Upper lobe of right lung (tissue), 1 donor: ENCODE measurements at places on chromosomes 5 and 9. TPM values are rescaled to one million over a fixed set of nuclear protein-coding genes. Genes with fewer than 3 reads are reported as not detected.

- no peaks in the 10 kb centered on the region for H3K36me3 ChIP-seq
- H3K4me3 ChIP-seq, result no peak overlapping the region
- no peak overlapping the region for H3K27ac ChIP-seq
- DNase-seq, result no peak
- no peaks in the 10 kb centered on the region for H3K4me1 ChIP-seq
These were observed 9.2 kb upstream of the FUBP3 start for GRCh38 chr9:130570208-130570607.

DNA sequence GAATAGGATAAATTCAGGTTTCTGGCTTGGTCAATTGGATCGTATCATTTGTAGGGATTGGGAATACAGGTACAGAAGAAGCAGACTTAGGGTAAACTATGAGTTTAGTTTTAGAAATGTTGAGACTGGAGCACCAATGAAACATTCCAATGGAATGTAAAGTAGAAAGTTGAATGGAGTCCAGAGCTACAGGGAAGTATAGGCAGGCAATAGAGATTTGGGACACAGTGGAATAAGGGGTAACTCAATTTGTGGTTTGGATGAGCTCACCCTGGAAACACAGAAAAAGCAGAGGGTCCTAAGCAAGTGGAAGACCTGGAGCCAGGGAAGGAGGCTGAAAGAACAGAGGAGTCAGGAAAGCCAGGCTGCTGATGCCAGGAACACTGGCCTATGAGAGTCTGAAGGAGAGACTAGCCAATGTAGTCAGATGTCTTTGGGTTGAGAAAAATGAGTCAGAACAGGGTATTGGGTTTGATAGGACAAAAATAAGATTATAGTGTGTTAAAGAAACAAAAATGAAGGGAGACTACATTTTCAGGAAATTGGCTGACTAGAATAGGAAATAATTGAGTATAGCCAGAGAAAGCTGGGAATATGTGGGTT lies 72.8 kb downstream of the STARD4 start:
- H3K4me3 ChIP-seq, result no peak overlapping the region
- no peaks in the 10 kb centered on the region for H3K27me3 ChIP-seq
- no peaks in the 10 kb centered on the region for H3K36me3 ChIP-seq
- no peaks in the 10 kb centered on the region for H3K4me1 ChIP-seq
- no peak for DNase-seq
- H3K27ac ChIP-seq, result no peak overlapping the region

GRCh38 chr5:154690488-154690887 lies 64.7 kb upstream of the LARP1 start:
- H3K27me3 ChIP-seq, result no peaks in the 10 kb centered on the region
- peaks cover 15% of the 10 kb centered on the region for H3K4me1 ChIP-seq
- no peak overlapping the region for H3K4me3 ChIP-seq
- H3K27ac ChIP-seq, result no peak overlapping the region
- no peak for DNase-seq
- H3K36me3 ChIP-seq, result no peaks in the 10 kb centered on the region

The IL3 gene
- not detected for total RNA-seq

The MEIKIN gene
- not detected for total RNA-seq

GRCh38 chr9:78288214-78288892 lies 8.6 kb upstream of the PSAT1 start:
- no peak overlapping the region for H3K4me3 ChIP-seq
- no peaks in the 10 kb centered on the region for H3K36me3 ChIP-seq
- no peaks in the 10 kb centered on the region for H3K4me1 ChIP-seq
- DNase-seq, result no peak
- no peak overlapping the region for H3K27ac ChIP-seq

DNA sequence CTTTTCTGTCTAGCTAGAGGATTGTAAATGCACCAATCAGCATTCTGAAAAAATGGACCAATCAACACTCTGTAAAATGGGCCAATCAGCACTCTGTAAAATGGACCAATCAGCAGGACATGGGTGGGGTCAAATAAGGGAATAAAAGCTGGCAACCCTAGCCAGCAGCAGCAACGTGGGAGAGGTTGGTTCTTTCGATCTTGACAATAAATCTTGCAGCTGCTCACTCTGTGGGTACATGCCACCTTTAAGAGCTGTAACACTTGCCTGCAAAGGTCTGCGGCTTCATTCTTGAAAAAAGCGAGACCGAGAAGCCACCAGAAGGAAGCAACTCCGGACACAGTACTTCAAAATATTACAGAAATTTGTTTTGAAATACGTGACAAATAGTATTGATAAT lies 424.6 kb upstream of the CDH9 start:
- H3K4me1 ChIP-seq, result no peaks in the 10 kb centered on the region
- no peak overlapping the region for H3K27ac ChIP-seq

GRCh38 chr5:181109489-181110013 lies 21.4 kb downstream of the OR2V1 start:
- peaks cover 66% of the 10 kb centered on the region for H3K27me3 ChIP-seq
- H3K27ac ChIP-seq, result no peak overlapping the region
- no peaks in the 10 kb centered on the region for H3K36me3 ChIP-seq
- DNase-seq, result peak; percentile 46
- H3K4me1 ChIP-seq, result no peaks in the 10 kb centered on the region

The FBP2 gene
- not detected for total RNA-seq

The PRR16 gene
- total RNA-seq, result 3.1 TPM

- no peak overlapping the region for H3K27ac ChIP-seq
- H3K4me3 ChIP-seq, result no peak overlapping the region
- no peaks in the 10 kb centered on the region for H3K27me3 ChIP-seq
- no peak for DNase-seq
These were observed 130.1 kb downstream of the GAPVD1 start for GRCh38 chr9:125391704-125392103.

DNA sequence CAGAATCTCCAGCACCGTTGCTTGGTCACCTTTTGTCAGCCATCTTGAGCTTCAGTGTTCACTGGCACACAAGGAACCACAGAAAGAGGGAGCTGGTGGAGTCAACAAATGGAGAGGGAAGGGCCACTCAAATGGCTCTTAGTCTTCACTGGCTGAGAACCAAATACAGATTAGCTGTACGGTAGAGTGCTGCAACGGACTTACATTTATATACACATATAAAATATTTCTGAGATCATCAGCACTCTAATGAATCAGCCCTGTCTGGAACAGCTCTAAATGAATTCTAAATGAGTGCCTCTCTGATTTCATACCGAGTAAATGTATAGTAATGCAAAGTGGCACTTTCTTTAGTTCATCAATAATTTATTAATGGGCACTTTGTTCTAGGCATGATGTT lies 24.8 kb downstream of the KCTD16 start:
- H3K27ac ChIP-seq, result no peak overlapping the region
- no peak for DNase-seq
- no peaks in the 10 kb centered on the region for H3K36me3 ChIP-seq
- H3K4me3 ChIP-seq, result no peak overlapping the region

The KIF27 gene
- total RNA-seq, result 7.8 TPM

The BAAT gene
- 1.0 TPM for total RNA-seq

The PCDHB2 gene
- 3.8 TPM for total RNA-seq

GRCh38 chr5:14351845-14352712 lies 208.9 kb downstream of the TRIO start:
- peak; percentile 73 for DNase-seq
- H3K4me3 ChIP-seq, result no peak overlapping the region
- H3K27ac ChIP-seq, result no peak overlapping the region
- H3K4me1 ChIP-seq, result peaks cover 3% of the 10 kb centered on the region
- H3K27me3 ChIP-seq, result no peaks in the 10 kb centered on the region

The CKMT2 gene
- total RNA-seq, result 3.0 TPM

DNA sequence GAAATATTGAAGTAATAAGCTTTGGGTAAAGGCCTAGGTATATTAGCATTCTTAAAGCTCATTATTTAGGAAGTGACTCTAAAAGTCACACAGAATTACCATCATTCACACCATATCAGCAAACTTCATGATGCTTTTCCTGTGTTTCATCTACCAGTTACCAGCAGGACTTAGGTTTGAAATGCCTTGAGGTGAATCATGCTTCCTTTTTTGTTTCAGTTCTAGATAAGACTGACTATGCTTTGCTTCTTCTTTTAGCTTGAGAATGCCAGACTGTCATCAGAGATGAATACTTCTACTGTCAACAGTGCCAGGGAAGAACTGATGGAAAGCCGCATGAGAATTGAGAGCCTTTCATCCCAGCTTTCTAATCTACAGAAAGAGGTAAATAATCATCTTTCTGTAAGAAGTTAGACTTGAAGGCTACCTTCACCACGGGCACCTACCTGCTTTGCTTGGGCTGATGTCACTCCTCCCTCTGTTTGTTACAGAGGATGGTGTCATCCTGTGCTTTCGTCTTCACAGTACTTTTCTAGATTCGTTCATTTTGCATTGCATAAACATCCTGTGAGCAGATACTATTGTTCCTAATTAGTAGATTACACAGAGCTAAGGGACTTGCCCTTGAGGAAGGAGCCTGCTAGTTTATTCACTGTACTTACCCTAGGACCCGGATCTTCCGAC lies 34.7 kb downstream of the LMNB1 start:
- DNase-seq, result no peak
- H3K27me3 ChIP-seq, result no peaks in the 10 kb centered on the region
- no peaks in the 10 kb centered on the region for H3K36me3 ChIP-seq
- no peak overlapping the region for H3K4me3 ChIP-seq
- no peaks in the 10 kb centered on the region for H3K4me1 ChIP-seq

DNA sequence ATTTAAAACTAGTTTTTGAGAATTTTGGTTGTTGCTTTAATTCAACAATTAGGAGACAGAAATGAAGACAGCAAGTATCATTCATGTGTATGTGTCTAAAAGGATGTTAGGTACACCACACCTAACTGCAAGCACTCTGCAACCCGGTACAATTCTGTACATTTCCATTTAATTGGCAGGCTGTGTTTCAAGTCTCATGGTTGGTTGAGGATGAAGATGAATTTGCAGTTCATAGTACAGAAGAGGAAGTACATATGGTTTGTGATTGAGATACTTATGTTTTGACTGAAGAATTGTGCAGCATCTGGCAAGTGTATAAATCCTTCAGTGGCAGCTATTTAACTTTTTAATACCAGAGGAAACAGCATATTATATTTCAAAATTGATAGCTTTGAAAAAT lies 628.7 kb upstream of the ZNF608 start:
- no peaks in the 10 kb centered on the region for H3K4me1 ChIP-seq
- H3K36me3 ChIP-seq, result no peaks in the 10 kb centered on the region
- no peak for DNase-seq
- H3K27me3 ChIP-seq, result no peaks in the 10 kb centered on the region

The NEUROG1 gene
- not detected for total RNA-seq

GRCh38 chr5:75667586-75667985 lies 49.7 kb downstream of the POC5 start:
- no peaks in the 10 kb centered on the region for H3K36me3 ChIP-seq
- no peaks in the 10 kb centered on the region for H3K27me3 ChIP-seq
- no peak overlapping the region for H3K27ac ChIP-seq
- no peak overlapping the region for H3K4me3 ChIP-seq
- DNase-seq, result no peak

- no peaks in the 10 kb centered on the region for H3K27me3 ChIP-seq
- H3K4me3 ChIP-seq, result peak overlapping the region; percentile 86
- no peaks in the 10 kb centered on the region for H3K4me1 ChIP-seq
- H3K27ac ChIP-seq, result peak overlapping the region; percentile 89
- no peak for DNase-seq
- H3K36me3 ChIP-seq, result no peaks in the 10 kb centered on the region
These were observed 1.9 kb downstream of the MOB3B start for GRCh38 chr9:27527702-27528075.

The SV2C gene
- 0.32 TPM for total RNA-seq

GRCh38 chr5:90957906-90958305 lies 399.3 kb downstream of the ADGRV1 start:
- H3K4me3 ChIP-seq, result no peak overlapping the region
- DNase-seq, result no peak
- no peak overlapping the region for H3K27ac ChIP-seq
- H3K4me1 ChIP-seq, result peaks cover 5% of the 10 kb centered on the region
- no peaks in the 10 kb centered on the region for H3K36me3 ChIP-seq

- H3K4me3 ChIP-seq, result peak overlapping the region; percentile 91
- H3K27me3 ChIP-seq, result no peaks in the 10 kb centered on the region
These were observed 1.1 kb downstream of the SLC27A4 start for GRCh38 chr9:128341435-128341849.

DNA sequence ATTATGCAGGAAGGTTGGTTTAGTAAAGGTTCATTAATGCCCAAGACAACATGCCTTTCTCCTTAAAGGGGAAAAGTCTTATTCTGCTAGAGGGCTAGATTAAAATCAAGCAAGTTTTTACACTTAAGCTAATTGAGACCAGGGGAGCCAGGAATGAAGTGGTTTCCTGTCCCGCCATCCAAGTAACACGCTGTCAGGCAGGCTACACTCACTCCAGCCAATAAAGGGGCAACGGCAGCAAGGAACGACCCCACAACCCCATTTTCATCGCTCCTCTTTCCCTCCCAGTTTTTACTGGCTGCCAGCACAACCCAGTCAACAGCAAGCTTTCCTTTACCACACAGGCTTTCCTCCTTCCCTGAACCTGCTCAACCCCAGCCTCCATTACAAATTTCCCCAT lies 225.1 kb downstream of the DCP2 start:
- H3K27me3 ChIP-seq, result no peaks in the 10 kb centered on the region
- H3K27ac ChIP-seq, result no peak overlapping the region
- no peak for DNase-seq
- no peak overlapping the region for H3K4me3 ChIP-seq
- H3K4me1 ChIP-seq, result peaks cover 12% of the 10 kb centered on the region

The OSMR gene
- total RNA-seq, result 85.6 TPM

DNA sequence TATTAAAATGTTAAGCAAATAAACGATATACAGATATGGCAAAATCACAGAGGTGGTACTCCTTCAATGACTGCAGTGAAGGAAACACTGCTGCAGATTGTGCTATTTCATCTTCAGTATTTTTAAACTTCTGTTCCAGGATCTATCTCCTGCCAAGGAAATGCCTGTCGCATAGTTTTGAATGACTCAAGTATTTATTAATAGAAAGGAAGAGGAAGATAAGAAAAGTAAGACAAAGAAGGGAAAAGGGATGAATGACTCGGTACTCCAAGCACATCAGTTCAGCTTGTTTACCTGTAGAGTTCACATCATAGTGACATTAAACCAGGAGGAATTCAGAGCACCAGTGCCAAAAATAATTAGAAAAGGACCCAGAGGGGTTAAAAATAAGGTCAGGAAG lies 5.1 kb upstream of the GPX8 start:
- H3K4me3 ChIP-seq, result no peak overlapping the region
- H3K36me3 ChIP-seq, result no peaks in the 10 kb centered on the region
- no peak overlapping the region for H3K27ac ChIP-seq
- no peaks in the 10 kb centered on the region for H3K27me3 ChIP-seq
- no peak for DNase-seq

- H3K36me3 ChIP-seq, result no peaks in the 10 kb centered on the region
- no peaks in the 10 kb centered on the region for H3K4me1 ChIP-seq
- no peak overlapping the region for H3K27ac ChIP-seq
- DNase-seq, result no peak
These were observed 202.7 kb downstream of the ATP10B start for GRCh38 chr5:160649304-160649703.

GRCh38 chr9:34591248-34591916 lies 1.9 kb upstream of the CNTFR start:
- DNase-seq, result peak; percentile 92
- H3K4me1 ChIP-seq, result peaks cover 27% of the 10 kb centered on the region
- no peak overlapping the region for H3K27ac ChIP-seq
- no peaks in the 10 kb centered on the region for H3K36me3 ChIP-seq
- H3K4me3 ChIP-seq, result peak overlapping the region; percentile 44
- peaks cover 64% of the 10 kb centered on the region for H3K27me3 ChIP-seq
